ENCODE measurements at places on chromosomes 2 and 18.

GRCh38 chr2:18605115-18605514 lies 15.7 kb upstream of the NT5C1B start:
- DNase-seq: no peak

DNA sequence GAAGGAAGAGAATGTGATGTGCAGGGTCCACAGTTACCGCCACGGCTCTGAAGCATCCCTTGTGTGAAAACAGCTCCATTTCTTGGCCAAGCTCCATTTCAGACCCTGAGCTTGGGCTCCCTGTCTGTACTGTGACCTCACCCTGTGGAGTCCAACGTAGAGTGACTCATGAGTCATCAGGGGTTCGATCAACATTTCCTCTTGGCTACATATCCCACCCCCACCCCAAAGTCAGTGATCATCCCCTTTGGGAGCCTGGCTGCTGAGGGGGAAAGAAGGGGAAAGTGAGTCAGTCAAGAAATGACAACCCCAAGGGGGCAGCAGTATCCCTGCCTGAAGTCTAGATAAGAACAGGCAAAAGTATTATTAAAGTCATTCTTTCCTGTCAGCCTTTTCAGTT lies 62.2 kb downstream of the PAPOLG start:
- no peak for DNase-seq

DNA sequence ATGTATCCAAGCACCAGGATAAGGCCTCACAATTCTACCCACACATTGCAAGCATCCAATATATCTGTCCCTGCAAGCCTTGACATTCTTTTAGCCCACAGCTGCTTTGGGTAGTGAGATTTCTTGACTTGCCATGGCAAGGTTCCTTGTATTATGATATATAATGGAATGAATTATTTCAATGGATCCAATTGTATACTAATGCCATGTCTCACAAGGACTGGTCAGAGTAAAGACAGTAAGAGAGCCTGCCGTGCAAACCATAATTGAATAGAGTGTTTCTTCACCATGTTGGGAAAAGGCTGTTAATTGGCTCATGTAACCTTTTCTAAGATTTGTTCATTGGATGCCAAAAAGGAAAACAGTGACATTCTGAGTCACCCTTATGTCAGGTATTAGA lies 64.3 kb upstream of the RBBP8 start:
- no peak for DNase-seq

DNA sequence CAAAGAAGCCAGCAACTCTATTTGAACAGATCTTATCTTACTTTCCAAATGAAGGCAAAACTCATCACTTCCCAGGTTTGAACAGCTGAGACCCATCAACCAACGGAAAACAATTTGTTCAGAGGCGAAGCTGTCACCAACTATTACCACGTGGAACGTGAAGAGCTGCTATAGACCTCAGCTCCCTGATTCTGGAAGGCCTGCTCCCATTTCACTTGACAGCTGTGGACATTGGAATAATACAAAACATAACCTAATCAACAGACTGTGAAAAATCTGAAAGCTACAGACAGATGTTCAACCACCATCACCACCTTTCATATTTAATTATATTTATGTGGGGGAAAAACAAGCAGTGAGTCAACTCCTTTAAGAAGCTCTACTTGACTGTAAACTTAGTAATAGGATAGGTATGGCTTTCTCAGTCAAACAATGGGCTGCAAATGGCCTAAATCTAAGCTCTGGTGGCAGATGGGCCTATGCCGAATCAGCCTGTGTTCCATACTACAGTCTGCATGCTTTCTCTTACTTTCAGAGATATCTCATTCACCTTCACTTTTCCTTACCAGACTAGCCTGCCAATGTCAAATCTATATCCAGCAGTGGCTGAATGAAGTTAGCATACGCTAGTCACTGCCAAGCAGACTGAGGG lies 896.4 kb downstream of the TDRD15 start:
- DNase-seq: no peak

DNA sequence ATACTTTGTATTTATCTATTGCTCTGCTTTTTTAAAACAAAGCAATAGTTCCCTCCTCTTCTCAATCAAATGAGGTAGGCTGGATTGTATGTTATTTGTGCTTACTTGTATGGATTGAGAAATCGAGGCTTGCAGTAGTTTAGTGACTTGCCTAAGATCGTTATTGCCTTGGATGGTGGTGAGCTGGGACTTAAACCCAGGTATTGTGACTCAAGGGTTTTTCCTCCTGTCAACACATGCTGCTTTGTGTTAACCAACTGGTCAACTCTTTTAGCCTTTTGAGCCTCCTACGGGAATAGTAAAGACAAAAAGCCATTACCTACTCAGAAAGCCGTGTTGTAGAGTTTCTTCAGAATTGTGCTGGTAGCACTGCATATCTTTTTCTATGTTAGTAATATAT lies 95.2 kb upstream of the THUMPD2 start:
- DNase-seq: no peak

- DNase-seq: no peak
Measured at GRCh38 chr2:236171680-236172254, 3.6 kb upstream of the GBX2 start.

GRCh38 chr2:5148392-5149085 lies 543.6 kb upstream of the SOX11 start:
- DNase-seq: no peak

GRCh38 chr2:127226520-127227263 lies 6.6 kb upstream of the CYP27C1 start:
- DNase-seq: peak; percentile 88

- DNase-seq: no peak
Measured at GRCh38 chr2:208062961-208063360, 37.6 kb upstream of the PLEKHM3 start.

DNA sequence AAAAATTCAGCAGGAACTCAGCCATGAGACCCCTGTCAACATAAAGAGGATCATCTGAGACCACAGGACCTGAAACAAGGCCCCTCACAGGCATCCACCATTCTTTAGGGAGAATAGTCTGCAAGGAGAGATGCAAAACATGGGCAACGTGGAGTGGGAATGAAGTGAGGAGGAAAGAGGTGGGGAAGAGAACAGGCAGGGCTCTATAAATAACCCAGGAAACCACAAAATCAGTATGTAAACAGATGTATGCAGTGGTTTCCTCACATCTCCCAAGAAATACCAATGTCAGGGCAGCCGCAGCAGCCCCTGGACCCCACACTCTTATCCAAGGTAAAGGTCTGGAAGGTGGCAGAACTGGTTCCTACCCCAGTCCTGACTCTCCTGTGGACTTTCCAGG lies 168.5 kb downstream of the EN1 start:
- DNase-seq: no peak

GRCh38 chr2:241030883-241031282 lies 32.5 kb downstream of the SNED1 start:
- no peak for DNase-seq

DNA sequence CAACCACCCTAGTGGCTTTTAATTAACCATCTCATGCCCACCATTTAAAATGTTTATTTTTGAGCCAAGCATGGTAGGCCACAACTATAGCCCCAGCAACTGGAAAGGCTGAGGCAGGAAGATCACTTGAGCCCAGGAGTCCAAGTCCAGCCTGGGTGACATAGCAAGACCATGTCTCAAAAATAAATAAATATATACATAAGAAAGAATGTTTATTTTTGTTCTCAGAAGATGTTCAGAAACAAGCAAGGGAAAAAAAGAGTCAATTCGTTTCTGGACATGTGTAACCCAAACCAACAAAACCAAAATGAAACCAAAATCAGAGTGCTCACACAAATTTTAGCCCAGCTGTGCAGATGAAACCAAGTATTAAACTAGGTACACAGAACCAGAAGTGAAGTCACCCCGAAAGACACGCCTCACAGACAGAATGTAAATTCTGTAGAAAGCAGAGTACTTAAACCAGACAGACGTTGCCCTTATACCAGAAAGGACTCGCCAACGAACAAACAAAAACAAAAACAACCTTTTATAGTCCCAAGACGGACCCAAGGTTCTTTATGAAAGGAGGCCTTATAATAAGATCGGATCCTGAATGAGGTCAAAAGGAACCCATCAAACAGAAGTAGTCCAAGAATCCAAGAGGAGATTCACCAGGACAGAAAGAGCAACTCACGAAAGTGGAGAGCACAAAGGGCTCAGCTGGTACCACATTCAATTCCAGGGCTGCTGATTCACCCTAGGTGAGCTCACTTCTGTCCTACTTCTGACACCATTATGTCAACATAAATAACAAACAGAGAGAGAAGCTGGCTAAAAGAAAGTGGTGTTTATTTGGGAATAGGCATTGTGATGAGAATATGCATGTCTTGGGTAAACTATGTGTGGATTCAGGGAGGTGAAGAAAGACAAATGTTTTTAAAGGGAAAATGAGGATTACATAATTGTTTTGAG lies 31.8 kb upstream of the MTCL1 start:
- DNase-seq: peak; percentile 45

GRCh38 chr2:106653465-106653864 lies 166.3 kb downstream of the CD8B2 start:
- DNase-seq: no peak

GRCh38 chr2:233458826-233459225 lies 104.5 kb downstream of the DGKD start:
- DNase-seq: no peak

GRCh38 chr18:23849141-23849540 lies 159.9 kb downstream of the LAMA3 start:
- no peak for DNase-seq

GRCh38 chr18:8942909-8943545 lies 159.5 kb upstream of the NDUFV2 start:
- DNase-seq: no peak

- no peak for DNase-seq
Measured at GRCh38 chr2:85310330-85310729, 17.5 kb downstream of the TGOLN2 start.

GRCh38 chr2:238459081-238459629 lies 32.4 kb downstream of the ASB1 start:
- DNase-seq: no peak

- DNase-seq: no peak
Measured at GRCh38 chr2:211157211-211157610, 600.8 kb downstream of the CPS1 start.

DNA sequence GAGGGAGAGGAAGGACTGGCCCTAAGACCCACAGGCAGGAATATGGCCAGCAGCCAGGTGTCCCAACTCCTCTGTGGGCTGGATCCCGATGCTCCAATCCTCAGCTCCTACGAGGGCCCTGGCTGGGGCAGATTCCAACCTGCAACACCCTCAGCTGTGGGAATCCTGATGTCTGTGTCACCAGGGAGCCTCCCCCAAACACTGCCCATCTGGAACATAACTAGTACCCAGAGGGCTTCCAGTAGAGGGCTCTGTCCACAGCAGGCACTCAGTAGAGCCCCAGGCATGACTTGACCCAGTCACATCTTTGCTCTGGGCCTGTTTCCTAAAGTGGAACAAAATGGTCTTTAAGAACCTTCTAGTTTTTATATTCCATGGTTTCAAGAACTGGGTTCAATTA lies 20.6 kb upstream of the LOXHD1 start:
- DNase-seq: peak; percentile 11

GRCh38 chr2:240648650-240649275 lies 23.5 kb downstream of the GPR35 start:
- peak; percentile 1 for DNase-seq

- DNase-seq: no peak
Measured at GRCh38 chr18:10404168-10404567, 50.3 kb upstream of the APCDD1 start.

DNA sequence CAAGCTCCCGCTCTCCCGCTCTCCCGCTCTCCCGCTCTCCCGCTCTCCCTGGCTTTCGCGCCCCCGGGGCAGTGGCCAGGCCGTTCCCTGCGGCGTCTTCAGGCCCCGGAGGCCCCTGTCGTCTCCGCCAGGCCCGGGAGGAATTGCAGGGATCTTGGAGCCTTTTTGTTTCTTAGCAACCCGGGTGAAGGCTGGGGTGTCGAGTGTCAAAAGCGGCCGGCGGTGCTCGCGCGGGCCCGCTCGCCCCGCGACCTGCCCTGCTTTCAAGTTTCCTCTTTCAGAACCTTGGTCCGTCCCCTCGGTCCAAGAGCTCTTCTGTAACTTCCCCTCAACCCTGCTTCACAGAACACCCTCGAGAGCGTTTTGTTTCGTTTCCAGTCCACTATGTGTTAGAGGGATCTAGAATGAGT lies 1.4 kb downstream of the RNF138 start:
- DNase-seq: peak; percentile 33

- no peak for DNase-seq
Measured at GRCh38 chr2:169275696-169276444, 86.5 kb downstream of the LRP2 start.

DNA sequence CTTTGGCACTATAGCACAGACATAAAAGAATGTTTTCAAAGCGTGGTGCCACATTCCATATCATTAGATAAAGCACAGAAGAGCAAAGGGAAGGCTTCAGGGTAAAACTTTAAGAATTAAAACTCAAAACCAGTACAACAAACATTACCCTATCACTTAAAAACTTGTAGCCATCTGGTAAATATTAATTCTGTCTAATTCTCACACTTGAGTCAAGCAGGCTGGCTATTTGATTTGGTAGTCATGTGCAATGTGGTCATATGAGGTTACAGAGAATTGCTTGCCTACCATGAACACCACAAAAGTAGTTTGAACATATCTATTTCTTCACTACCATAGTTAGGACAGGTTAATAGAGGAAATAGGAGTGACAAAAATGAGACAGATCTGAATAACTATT lies 244.9 kb downstream of the IRS1 start:
- DNase-seq: no peak

GRCh38 chr18:22694954-22695353 lies 238.2 kb upstream of the RBBP8 start:
- peak; percentile 89 for DNase-seq

All from urothelium cell line (cell line).